NCI-H1417 treated with DMSO at 0.1 percent for 48 hours (cell line): ENCODE measurements at places on chromosomes 7 and 10.

- DNase-seq: no peak
These were observed 62.2 kb upstream of the TARP start for GRCh38 chr7:38335492-38336147.

DNA sequence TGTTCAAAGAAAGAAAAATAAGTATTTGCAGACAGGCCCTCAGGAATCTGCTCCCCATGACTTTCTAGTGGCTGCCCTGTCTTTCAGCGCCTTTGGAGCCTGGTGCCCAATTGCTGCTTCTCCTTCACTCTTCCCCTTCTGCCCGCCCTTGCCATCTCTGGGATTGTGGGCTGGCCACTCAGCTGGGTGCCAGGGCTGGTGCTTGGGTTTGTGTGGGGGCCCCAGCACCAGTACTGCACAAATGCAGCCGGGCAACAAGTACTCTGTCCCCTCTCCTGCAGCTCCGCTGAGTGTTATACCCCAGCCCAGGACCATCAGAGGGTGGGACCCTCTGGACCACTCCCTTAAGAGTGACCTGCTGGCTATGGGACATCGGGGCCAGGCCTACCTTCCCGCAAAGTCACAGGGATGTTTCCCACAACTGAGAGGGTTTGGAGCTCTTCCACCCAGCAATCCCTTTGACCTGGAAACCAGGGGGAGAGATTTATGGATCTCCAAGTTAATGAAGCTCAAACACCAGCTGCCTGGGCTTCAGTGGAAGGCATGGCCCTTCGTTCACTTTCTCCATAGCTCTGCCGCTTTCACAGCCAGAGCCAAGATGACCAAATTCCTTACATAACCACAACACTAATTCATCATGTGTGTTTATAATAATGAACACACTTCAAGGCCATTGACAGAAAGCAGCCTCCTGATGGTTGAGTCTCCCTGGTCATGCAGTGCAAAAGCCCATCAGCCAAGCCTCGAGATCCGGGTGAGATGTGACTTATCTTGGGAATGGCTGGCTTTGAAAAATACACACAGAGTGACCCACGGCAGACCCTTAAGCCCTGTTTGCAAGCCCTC is 313.9 kb upstream of the ZNF32 start:
- no peak for DNase-seq

- no peak for DNase-seq
These were observed 58.3 kb downstream of the CXCL12 start for GRCh38 chr10:44326474-44327030.

DNA sequence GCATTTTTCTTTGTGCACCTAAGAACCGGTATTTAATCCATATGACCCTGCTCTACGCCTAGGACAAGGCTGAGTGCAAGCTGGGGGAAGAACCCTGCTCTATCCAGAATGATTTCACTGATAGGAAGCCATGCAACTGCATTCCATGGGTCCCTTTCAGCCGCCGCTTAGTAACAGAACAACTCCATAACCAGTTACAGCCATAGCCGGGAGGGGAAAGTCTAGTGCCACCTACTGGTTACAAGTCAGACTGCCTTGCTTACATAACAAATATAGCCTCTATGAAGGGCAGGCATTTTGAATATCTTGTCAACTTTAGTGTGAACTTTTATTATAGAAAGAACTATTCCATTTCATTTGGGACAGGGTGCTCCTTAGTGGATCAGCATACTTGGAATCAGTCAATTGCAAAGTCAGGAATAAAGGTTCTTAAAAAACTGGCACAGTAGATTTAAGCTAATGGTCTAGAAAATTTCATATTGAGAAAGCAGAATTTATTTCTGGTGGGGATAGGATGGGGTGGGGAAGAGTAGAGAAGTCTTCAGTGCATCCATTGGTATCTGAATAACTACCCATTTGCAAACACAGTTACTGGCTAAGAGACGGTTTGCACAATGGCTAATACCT is 521.7 kb downstream of the ADRA2A start:
- DNase-seq: no peak

DNA sequence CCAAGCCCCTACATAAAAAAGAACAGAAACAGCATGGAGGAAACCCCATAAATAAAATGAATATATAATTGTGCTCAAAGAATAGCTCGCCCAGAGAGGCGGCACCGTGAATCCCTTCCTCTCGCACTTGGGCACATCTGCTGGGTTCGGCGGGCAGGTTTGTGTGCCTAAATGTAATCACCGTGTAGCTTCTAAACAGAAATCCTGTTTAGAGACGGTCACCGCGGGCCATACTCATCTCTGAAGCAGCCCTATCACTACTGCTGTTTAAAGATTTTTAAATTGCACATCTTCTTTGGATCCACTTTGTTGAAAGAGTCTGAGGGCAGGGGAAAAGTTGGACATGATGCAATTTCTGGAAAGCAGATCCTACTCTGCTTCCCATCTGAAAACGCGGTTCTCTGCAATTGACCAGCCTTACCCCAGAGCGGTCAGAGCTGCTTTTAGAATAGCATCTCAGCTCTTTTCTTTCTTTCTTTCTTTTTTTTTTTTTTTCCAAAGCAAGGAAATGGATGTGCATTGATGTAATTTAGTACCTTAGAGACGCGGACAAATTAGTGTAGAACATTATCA is 6.4 kb downstream of the DRGX start:
- DNase-seq: no peak

DNA sequence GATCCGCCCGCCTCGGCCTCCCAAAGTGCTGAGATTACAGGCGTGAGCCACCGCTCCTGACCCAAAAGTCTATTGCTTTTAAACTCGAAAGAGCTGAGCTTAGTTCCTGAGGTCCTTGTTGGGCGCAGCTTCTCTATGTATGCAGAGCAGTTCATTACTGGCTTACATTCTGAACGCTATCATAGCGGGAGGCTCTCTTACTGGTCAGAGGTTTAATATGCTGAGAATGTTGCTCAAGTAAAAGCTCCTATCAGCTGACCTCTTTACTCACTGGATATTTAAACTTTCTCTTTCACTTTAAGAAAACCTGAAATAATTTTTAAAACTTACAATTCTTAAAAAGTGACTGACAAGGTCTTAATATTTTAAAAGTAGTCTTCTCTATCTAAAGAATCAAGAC is 160.8 kb upstream of the WNT16 start:
- no peak for DNase-seq

- DNase-seq: no peak
These were observed 47.4 kb downstream of the ORC5 start for GRCh38 chr7:104160375-104160774.

GRCh38 chr7:82506702-82507101 is 63.1 kb upstream of the CACNA2D1 start:
- DNase-seq: no peak

- DNase-seq: no peak
These were observed 3.8 kb upstream of the TRIM56 start for GRCh38 chr7:101081432-101081831.

DNA sequence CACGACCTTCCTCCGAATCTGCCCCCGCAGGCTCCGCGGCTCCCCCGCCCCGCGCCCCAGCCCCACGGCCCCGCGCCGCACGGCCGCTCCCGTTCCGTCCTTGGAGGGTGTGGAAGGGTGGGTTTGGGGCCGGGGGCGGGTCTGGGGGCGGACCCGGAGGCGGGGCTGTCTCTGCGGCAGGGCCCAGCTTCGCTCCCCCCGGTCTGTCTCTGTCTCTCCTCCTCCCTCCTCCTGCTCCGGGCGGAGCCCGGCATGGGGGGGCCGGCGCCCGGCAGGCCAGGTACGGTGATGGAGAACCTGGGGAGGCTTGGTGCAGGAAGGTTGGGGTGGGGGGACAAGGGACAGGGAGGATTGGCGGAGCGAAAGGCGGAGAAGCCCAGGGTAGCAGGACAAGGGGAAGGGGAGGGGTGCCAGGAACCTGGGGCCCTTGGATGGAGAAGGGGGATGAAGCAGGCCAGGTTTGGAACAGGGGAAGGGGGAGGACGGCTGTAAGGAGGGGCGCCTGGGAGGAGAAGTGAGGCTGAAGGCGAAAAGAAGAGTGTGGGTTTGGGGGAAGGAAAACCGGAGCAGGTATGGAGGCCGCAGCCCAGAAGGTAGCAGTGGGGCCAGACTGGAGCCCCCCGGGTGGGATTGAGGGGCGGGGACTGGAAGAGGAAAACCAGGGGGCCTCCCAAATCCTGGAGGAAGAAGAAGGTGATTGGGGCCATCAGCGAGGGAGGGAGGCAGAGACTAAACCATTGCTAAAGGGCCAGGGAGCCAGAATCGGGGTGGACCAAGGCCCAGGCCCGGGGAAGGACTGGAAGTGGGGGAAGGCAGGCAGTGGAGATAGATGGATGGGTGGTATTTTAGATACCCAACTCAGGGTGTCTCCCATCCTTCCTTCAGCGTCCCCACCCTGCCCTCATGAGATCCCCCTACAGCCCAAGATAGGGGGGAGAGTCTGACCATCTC is at the start of gene NYAP1:
TSS of gene NYAP1 (plus strand) at position 206 of the 951 bp plus-strand sequence. CDS start 1,385 bp downstream, outside the sequence.
- DNase-seq: peak; percentile 8

DNA sequence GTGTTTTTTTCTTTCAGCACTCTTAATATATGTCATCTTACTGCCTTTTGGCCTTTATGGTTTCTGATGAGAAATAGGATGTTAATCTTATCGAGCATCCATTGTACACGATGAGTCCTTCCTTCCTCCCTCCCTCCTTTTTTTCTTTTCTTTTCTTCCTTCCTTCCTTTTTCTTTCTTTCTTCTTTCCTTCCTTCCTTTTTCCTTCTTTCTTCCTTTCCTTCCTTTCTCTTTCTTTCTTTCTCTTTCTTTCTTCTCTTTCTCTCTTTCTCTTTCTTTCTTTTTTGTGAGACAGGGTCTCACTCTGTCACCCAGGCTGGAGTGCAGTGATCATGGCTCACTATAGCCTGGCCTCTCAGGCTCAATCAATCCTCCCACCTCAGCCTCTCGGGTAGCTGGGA is 8.4 kb downstream of the RPEL1 start:
- no peak for DNase-seq

GRCh38 chr7:29639886-29640595 is 76.4 kb downstream of the PRR15 start:
- no peak for DNase-seq

GRCh38 chr7:131057794-131058070 is 269.9 kb upstream of the MKLN1 start:
- DNase-seq: no peak

DNA sequence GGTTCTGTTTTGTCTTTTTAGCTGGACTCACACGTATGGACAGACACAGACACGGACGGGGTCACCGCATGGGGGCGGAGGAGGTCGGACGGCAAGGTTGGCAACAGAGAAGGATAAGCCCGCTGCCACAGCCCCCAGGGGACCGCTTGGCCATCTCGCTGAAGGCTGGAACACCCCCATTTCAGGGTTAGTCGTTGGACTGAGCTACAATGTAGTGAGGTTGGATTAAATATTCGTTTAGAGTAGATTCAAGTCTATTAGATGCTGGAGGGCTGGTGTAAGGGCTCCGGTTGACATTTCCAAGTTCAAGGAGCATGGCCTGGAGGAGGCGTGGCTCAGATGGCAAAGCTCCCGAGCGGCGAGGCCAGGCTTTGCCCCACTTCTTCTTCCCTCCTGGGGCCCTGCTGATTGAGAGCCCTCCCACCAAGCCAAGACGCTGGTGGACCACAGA is 35.2 kb downstream of the PPIF start:
- DNase-seq: no peak

- DNase-seq: no peak
These were observed 59.5 kb downstream of the SNX10 start for GRCh38 chr7:26351171-26351570.

DNA sequence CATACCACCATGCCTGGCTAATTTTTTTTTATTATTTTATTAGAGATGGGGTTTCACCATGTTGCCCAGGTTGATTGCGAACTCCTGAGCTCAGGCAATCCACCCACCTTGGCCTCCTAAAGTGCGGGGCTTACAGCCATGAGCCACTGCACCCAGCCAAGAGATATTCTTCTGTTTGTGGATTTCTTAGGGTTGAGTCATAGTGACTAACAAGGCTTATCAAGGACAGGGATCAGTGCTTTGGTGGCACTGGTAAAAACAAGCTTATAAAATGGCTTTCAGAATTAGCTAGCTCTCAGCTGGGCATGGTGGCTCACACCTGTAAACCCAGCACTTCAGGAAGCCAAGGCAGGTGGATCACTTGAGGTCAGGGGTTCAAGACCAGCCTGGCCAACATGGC is 122.4 kb downstream of the ZNF248 start:
- no peak for DNase-seq

DNA sequence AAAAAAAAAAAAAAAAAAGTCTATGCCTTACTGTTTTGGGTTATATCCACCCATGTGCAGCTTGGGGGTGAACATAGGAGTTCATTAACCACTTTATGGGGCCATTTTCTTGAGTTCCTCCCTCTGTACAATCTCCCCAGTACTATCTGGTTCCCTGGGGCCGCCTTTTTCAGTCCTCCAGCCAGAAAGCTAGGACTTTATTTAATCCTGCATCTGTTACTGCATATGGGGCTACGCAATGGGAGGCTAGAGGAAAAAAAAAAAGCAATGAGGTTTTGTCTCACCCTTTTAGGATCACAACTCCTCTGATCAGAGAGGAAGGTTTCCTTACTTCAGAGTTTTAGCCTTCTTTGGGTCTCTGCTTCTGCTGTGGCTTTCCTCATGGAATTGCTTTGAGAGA is 51.0 kb downstream of the BTRC start:
- no peak for DNase-seq

- no peak for DNase-seq
These were observed 63.9 kb upstream of the DNAAF5 start for GRCh38 chr7:662576-662975.

- no peak for DNase-seq
These were observed 1.5 kb downstream of the GIMAP8 start for GRCh38 chr7:150451833-150452461.

GRCh38 chr10:24344279-24344678 is 135.3 kb downstream of the KIAA1217 start:
- no peak for DNase-seq

- DNase-seq: no peak
These were observed 18.0 kb upstream of the RSU1 start for GRCh38 chr10:16835228-16835627.

GRCh38 chr7:55019691-55020465 is 1.1 kb downstream of the EGFR start:
- DNase-seq: no peak

DNA sequence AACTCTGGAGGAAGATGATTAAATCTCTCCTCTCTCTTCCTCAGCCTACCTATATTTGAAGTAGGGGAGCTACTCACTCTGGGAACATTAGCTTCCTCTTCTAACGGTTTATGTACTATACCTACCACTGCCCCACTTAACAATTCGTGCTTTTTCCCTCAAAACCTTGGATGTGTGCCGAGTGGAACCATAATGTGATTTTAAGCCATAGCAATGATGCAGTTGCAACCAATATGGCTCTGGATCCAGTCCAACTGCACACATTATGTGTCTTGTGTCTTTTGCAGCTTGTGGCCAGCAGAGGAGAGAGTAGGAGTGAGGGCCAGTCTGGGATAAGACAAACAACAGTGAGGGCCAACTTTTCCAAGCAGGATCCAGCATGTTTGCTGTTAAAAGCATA is 170.7 kb downstream of the GATA3 start:
- no peak for DNase-seq

DNA sequence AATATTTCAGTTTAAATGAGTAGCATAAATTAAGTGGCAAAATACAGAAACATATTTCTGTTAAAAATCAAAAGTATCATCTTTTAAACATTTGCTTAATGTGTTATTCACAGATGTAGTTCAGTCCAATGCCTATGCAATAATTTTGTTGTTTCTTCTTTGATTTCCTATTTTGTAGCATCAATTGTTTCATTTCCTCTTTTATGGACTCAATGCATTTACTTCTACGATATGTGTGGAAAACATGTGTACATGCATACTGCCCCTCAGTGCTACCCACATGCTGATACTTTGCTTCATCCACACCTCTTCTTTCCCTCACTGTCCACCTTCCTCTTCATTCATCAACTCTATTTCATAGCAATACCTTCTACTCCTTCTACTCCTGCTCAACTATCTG is 108.1 kb downstream of the PTN start:
- DNase-seq: no peak
